ENCODE measurements at places on chromosomes 12 and 14.

DNA sequence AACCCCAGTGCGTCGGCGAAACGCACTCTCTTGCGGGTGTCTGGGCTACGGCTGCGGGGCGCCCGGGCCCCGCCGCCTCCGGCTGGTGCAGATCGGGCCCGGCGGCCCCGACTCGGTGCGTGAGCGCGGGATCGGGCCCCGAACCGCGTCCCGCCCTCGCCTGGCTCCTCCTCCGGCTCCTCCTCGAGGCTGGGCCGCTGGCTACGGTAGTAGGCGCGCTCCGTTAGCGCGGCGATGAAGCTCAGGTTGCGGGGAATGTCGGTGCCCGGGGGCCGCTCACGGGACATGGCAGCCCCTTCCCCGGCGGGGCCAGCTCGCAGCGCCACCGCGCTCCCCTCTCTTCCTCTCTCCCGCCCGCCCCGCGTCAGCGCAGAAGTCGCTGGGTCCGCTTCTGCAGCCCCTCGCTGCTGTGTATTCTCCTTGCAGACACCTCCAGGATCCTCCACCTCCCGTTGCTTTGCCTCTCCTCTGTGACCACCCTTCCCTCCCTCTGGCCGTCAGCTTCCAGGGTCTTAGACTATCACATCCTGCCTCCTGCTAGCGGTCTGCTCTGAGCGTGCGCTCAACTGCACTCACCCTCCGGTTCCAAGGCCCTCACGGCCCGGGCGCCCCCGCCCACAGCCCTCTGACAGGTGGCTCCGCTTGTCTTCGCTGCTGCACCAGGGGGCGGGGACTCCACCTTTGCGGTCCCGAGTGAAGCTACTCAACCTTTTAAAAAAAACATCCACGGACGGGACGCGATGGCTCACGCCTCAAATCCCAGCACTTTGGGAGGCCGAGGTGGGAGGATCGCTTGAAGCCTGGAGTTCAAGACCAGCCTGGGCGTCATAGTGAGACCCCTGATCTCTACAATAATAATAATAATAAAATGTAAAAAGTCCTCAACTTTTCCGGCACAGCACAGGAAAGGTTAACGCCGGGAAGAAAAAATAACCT is at the start of gene PPP1R3E:
Gene PPP1R3E, minus strand, starts transcription at position 570 of the 936 bp plus-strand sequence. Its CDS starts 283 bp downstream, at position 287.
- DNase-seq = peak; percentile 88

- no peak for DNase-seq
Observed at GRCh38 chr12:104376650-104377513, 73.3 kb downstream of the EID3 start.

DNA sequence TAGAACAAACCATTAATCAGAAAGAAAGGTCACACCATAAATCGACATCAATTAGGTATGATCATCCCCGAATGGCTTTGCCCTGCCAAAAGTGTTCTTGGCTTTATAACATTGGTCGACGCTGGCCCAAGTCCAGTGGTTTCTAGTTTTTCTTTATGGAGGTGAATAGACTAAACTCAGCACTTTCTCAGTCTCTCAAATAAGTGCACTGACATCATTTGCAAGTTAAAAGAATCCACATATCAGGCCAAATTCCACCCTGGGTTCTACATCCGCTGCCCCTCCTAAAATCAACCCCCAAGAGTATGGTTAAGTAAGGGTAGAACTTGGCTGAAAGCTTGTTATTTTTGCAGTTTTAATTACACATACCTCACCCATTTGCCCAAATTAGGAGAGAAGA is 314.3 kb downstream of the C12orf75 start:
- no peak for DNase-seq

GRCh38 chr14:92340071-92340470 is 17.1 kb downstream of the SLC24A4 start:
- DNase-seq = no peak

GRCh38 chr12:58967561-58967960 is 47.3 kb upstream of the LRIG3 start:
- DNase-seq = no peak

- DNase-seq = no peak
Observed at GRCh38 chr12:112517730-112518364, 99.1 kb downstream of the PTPN11 start.

DNA sequence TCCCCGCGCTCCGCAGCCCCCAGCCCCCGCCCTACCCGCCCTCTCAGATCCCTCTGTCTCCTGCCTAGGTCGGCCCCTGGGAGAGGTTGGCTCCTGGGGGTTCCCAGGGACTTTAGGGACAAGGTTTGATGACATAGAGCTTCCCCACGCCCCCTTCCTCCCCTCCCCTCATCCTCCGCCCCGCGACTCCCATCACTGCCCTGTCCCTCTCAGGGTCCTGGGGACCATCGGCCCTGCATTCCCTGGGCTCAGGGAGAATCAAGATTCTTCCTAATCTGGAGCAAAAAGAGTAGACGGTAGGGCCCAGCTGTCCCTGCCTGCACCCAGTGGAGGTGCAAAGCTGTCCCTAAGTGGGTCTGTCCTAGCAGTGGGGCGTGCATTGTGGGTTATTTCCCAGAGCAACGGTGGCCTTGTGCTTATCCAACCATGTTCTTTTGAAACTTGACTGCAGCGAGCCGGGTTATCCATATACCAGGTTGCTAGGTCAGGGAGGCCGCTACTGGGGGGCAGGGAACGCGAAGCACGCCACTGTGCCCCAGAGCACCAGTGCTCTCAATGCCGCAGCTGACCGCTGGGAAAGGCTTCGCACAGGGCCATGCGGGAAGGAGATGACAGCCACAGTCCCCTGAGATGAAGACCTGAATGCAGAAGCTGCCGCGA is 124.4 kb upstream of the PRMT8 start:
- DNase-seq = peak; percentile 59

DNA sequence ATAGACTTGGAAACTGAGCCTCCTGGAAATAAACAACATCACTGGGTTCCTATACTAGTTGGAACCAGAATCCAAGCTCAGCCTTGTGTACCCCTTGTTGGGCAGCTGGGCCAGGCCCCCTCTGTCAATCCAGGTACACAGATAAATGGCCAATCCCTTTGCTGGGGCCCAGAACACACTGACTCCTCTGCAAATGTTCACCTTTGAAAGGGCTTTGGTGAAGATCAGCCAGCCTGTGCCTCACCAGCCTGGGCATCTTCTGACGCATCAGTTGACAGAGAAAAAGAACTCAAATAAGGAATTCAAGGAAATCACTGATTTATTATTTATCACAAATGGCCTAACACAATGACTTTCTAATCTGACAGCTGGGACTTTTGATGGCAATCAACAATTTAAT is 1090.2 kb downstream of the BCL11B start:
- DNase-seq = no peak

DNA sequence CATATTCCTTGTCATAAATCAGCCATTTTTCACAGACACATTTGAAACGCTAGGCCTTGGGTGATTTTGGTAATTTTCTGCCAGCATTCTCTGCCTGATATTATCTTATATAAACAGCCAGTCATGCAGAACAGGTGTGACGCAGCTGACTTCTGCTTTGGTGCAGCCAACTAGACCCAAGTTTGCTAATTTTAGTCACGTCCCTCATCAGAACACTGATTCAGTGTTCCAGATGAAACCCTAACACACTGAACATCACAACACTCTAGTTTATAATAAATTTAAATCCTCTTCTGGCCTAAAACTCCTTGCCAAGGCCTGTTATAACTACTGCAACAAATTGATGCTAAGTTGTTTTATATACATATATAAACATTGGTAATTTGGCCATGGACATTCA is 386.1 kb downstream of the SEC23A start:
- DNase-seq = no peak

DNA sequence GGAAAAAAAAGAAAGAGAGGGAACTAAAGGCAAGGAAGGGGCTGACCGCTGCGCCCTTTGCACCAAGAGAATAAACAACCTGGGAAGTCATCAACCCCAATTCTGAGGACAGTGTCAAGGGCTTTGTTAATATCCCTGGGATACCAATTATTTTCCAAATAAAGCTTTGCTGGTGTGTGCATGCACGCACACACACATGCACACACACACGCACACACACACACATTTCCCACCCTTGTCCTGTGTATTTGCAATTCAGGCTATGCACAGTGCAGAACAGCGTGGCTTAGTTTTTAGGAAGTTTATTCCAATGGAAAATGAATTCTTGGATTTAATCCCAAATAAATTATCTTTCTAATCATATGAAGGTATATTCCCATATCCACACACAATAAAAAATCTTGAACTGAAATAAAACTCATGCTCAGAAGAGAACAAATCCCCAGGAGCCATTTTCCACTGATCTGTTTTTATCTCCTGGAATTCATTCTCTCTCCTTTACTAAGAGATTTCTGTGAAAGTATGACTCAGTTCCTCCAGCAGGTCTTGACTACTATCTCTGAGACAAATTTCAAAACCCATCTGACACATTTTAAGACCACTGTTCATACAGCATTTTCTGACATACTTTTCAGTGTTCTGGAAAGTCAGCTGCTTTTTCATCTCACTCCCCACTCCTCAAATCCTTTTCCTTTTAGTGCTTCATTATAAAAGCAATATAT is 334.4 kb upstream of the ATP2B1 start:
- no peak for DNase-seq

GRCh38 chr12:14880890-14881453 is 4.7 kb downstream of the MGP start:
- DNase-seq = no peak

DNA sequence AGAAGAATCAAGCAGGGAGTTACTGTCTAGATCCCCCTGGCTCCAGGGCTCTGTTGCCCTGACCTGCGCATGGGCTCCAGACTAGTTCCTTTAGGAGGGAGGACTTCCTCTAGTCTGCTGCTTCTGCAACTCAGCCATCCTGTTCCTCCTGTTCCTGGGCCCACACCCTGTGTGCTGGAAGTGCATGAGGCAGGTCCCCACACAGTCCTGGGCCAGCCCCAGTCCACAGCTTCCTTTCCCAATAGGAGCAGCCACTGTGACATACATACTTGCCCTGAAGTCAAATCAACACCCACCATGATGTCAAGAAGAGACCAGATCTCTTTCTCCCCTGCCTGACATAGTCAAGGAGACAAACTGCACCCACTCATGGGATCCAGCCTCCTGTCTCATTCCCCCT is 1.3 kb downstream of the SDR9C7 start:
- DNase-seq = peak; percentile 85

- DNase-seq = no peak
Observed at GRCh38 chr12:65962036-65962430, 137.8 kb downstream of the HMGA2 start.

DNA sequence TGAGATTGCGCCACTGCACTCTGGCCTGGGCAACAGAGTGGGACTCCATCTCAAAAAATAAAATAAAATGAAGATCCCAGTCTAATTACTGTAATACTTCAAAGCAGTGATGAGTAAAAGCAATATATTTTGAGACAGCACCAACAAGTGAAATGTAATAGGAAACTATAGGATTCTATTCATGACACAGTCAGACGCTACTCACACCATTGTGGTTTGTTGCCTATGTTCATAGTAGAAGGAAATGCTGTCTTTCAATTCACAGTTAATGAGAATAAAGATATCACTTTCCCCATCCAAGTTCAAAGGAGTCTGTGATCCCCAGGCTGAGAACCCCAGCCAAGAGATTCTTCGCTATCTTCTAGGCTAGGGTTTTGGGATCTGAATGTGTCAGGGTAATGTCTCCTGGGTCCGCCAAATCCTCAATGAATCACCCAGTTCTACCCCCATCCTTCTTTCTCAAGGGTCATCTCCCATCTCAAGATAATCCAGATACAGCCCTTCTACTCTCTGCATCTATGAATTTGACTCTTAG is 16.6 kb upstream of the DTX1 start:
- no peak for DNase-seq

- no peak for DNase-seq
Observed at GRCh38 chr14:21505012-21505553, 6.1 kb downstream of the METTL3 start.

GRCh38 chr12:123657211-123657610 is 13.7 kb upstream of the TCTN2 start:
- no peak for DNase-seq

DNA sequence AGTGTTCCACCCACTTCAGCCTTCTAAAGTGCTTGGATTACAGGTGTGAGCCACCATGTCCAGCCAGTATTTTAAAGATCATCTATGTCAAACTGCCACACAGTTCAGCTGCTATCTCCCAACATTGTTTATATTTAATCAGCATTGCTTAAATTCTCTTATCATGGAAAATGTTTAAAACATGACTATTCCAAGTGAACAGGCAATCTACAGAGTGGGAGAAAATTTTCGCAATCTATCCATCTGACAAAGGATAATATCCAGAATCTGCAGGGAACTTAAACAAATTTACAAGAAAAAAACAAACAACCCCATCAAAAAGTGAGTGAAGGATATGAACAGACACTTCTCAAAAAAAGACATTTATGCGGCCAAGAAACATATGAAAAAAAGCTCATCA is 69.4 kb upstream of the NAV3 start:
- DNase-seq = no peak

GRCh38 chr14:104651876-104652260 is 37.5 kb upstream of the INF2 start:
- no peak for DNase-seq

DNA sequence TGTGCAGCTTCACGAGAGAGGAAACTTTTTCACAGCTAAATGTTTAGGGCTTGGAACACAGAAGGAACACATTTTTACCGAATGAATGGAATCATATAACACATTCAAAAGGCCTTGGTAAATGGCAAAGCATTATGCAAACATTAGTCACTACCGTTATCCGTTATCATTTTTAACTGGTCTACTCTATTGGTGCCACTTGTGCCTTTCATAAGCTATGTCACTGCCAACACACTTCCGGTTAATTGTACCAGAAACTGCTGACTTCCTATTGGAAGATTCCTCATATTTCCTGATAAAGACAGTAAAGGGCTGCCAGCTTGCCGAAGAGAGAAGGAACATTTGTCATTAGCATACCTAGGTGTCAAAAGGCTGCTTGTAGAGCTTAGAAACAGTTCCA is 169.2 kb downstream of the APAF1 start:
- no peak for DNase-seq

DNA sequence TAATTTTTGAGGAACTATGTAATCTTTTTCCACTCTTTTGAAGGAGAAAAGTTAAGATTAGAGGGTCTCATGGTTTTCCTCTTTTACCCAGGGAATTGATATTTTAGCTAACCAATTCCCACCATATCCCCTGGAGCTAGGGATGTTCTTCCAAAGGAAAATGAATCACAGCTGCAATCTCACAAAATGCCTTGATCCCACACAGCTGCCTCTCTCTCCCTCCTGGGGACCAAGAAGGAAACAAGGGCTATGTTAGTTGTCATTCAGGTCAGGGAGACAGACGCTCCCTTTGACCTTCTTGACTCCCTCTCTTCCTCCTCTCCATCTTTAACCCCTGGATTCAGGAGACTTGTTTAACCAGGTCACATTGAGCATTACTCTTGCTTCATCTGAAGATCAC is 9.5 kb downstream of the DCN start:
- DNase-seq = no peak

DNA sequence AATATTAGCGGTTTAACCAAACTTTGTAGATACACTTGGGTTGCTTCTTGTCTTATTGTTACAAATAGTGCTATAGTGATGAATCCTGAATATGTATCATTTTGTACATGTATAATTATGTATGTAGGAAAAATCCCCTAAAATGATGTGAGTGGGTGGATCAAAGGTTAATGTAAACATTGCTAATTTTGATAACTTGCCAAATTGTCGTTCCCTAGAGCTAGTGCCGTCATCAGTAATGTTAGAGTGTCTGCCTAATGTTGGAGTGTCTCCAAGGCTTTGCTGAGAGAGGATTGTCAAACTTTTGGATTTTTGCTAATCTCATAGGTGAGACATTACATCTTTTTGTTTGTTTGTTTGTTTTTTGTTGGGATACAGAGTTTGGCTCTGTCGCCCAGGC is 44.4 kb downstream of the AEBP2 start:
- no peak for DNase-seq

- no peak for DNase-seq
Observed at GRCh38 chr12:51798501-51798900, 50.0 kb downstream of the FIGNL2 start.

All from islet precursor cell (in vitro differentiated cells).